SIG-M5 (cell line): ENCODE measurements at places on chromosomes 2 and 18.

- DNase-seq: no peak
These were observed 40.3 kb upstream of the FBXO11 start for GRCh38 chr2:47946593-47946992.

- DNase-seq: no peak
These were observed 337.1 kb upstream of the MMADHC start for GRCh38 chr2:149924549-149925213.

- DNase-seq: no peak
These were observed 32.9 kb upstream of the CCDC93 start for GRCh38 chr2:118046634-118047210.

GRCh38 chr2:173571021-173571821 lies 216.5 kb downstream of the CDCA7 start:
- no peak for DNase-seq

DNA sequence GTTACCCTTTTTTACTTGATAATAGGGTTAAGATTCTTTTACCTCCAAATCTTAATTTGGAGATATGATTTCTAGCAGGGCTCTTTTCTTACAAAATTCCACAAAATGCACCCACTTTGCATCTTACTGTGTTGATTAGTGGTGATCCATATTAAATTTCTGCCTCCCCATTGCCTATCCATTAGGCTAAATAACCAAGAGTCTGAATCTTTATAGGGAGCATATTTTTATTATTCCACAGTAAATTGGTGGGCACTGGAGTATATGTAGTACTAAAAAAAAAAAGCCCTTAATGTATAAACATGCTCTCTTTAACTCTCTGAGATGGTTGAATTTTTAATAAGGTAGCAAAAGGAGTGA lies 8.1 kb upstream of the TXNDC2 start:
- DNase-seq: no peak

GRCh38 chr18:40018266-40018665 lies 1936.8 kb upstream of the PIK3C3 start:
- DNase-seq: no peak
